SK-N-DZ (cell line): ENCODE measurements at places on chromosomes 2 and 18.

DNA sequence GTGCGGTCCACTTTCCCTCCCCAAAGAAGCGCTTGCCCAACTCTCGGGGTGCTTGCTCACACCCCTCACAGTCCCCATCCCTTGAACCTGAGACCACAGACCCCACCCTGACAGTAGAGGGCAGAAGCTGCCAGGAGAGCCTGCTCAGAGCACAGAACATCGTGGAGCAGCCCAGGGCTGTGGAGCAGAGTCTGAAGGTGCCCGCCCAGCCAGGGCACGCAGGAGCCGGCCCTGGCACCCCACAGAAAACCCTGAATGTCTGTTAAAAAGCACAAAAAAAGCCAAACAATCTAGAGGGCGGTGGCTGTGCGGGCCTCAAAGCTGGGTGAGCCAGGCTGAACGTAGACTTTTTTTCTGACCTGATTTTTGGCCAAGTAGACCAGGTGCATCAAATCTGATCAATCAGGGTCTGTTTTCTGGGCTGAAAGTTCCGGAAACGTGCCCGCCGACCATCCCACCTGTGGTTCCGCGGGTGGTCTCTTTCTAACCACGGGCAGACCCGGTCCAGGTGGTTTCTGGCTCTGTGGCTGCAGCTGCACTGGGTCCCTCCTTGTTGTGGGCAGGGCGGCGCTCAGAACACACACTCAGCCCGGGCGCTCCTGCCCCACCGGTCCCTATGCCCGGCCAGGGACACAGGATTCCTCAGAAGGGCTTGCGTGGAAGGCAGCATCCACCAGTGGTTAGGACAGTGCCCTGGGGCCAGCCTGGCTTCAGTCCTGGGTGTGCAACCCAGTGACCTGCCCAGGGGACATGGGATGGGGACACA lies 66.3 kb downstream of the SLC66A2 start:
- DNase-seq, result no peak

- peak; percentile 12 for DNase-seq
These were observed 98.2 kb downstream of the PDCL3 start for GRCh38 chr2:100660851-100661584.

GRCh38 chr2:65367524-65367923 lies 64.9 kb downstream of the SPRED2 start:
- no peak for DNase-seq

DNA sequence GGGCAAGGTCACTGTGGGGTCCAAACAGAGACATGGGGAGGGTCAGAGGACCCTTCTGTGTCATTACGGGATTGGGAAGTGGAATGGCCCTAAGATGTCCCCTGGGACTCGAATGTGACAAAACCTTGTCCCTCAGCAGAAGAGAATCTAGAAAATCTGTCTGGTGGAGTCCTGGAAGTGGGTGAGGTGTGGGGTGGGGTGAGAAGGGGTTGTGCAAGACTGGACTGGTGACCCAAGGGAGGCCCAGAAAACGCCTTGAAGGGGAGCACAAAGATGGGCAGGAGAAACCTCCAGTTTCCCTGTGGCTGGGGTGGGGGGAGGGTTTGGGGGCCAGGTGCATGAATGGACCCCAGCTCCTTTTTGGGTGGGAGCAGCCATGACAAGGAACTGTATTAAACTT lies 79.6 kb downstream of the TCF7L1 start:
- DNase-seq, result no peak

DNA sequence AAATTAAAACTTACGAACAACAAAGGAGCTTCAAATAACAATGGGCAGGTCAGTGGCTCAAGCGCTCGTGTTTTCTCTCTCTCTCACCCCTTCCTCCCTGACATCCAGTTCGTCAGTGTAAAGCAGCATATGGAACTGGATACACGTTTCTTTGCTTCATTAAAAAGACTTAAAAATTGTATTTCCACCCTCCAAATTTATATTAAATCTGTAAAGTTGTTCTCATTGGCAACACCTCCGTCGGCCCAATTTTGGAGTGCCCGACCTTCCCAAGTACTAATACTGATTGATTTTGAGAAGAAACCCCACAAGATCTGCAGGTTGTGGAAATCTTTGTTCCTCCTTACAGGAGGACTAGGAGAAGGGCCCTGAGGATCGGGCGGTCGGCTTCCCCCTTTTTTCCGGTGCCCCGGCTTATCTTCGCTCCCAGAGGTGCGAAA lies 2.2 kb downstream of the TBR1 start:
- no peak for DNase-seq

DNA sequence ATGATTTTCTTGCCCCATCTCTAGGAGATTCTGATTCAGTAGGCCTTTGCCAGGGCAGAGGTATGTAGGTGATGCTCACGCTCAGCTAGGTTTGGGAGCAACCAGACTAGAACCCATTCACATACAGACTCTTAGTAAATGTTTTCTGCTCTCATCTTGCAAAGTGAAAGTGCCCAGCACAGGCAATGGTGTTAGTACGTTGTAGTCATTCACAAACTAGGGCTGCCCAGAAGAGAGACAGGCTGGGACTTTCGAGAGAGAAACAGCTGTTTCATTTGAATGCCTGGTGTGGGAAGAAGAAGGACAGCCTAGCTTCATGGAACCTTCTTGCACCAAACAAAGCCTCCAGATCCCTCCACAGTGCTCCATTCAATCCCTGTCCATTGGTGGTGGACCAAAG lies 19.4 kb downstream of the DDX18 start:
- no peak for DNase-seq

GRCh38 chr18:43758734-43759133 lies 481.4 kb upstream of the SYT4 start:
- no peak for DNase-seq

DNA sequence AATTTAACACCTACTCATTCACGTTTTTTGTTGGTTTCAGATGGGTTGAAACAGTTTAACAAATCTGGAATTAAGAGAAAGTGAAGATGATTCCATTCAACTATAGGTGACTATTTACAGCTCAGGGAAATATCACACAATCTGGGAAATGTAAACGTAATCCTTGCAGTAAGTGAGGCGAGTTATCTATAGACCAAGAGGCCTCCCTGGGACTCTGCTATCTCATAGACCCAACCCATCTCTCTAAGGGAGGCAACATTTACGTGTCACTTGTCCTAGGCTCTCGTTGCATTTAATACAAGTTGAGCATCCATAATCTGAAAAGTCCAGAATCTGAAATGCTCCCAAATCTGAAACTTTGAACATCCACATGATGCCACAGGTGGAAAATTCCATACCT lies 2.0 kb upstream of the MOB4 start:
- no peak for DNase-seq

- no peak for DNase-seq
These were observed 771.5 kb downstream of the GALR1 start for GRCh38 chr18:78021196-78021595.

DNA sequence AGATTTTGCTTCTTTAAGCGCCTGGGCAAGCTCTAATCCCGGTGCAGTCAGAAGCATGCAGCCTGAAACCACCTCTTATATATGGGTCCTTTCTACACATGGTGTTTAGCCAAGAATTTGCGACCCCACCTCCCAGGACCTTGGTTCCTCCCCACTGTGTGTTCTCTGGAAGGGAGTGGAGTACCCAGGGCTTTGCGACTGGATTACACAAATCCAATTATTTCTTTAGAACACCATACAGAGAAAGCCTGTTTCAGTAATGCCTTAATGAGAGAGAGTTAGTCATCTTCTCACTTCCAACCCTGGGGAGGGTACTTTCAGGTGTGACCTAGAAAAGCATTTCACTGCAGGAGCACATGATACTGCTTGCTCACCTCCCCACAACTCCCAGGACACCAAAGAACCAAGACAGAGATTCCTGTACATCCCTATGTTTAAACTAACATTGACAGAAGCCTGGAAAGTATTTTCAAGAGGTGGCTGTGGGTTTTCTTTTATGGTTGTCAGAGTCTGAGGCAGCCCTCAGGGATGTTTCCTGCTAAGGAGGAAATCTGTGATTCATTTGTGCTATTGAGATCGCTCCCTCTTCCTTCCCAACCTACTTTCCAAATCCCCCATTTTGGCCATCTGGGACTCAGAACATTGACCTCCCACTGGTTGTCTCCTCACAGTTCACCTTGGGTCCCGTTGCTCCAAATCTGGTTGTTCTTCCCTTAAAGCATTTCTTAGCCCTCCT lies at the start of gene CAPN14:
Gene CAPN14, minus strand, starts transcription at position 51 of the 736 bp plus-strand sequence. CDS start 12,068 bp downstream, outside the sequence.
- DNase-seq, result no peak

- DNase-seq, result no peak
These were observed 489.5 kb downstream of the IRS1 start for GRCh38 chr2:226310146-226310545.

DNA sequence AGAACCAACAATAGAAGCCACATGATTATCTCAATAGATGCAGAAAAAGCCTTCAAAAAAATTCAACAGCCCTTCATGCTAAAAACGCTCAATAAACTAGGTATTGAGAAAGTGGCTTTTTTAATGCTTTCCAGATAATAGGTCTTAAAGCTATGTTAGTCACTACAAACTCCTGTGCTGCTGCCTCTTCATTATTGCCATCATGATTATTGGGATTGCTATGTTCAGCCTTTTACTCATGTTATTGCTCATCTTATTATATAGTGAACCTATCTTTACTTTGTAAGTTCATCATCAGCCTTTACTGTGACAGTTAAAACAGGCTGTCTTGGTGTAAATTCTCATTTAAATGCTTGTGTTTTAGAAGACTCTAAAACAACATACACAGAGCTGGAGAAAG lies 1557.2 kb upstream of the ZEB2 start:
- DNase-seq, result no peak

- DNase-seq, result no peak
These were observed 3.2 kb downstream of the CYS1 start for GRCh38 chr2:10076988-10077527.

GRCh38 chr2:118013221-118013723 lies 598 bp downstream of the CCDC93 start:
- DNase-seq, result no peak

- DNase-seq, result no peak
These were observed 620.6 kb downstream of the GALR1 start for GRCh38 chr18:77870199-77870598.

DNA sequence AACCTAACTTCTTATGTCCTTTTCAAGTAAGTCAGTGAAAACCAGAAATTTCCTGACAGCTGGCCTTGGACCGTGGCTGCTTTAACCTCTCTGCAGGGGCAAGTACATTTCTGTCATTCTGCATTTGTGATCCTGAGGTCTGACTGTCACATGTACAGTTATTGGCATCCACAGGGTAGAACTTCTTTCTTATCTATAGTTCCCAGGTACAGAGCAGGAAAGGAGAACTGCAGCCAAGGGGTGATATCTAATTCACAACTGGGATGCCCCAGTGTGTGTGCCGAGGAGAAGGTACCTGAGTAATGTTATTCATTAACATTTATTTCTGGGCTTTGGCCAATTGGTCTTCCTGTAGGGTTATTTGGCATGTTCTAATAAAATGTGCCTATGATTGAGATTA lies 468.9 kb downstream of the PARD3B start:
- no peak for DNase-seq

GRCh38 chr18:55869556-55870501 lies 281.8 kb upstream of the TCF4 start:
- DNase-seq, result no peak

DNA sequence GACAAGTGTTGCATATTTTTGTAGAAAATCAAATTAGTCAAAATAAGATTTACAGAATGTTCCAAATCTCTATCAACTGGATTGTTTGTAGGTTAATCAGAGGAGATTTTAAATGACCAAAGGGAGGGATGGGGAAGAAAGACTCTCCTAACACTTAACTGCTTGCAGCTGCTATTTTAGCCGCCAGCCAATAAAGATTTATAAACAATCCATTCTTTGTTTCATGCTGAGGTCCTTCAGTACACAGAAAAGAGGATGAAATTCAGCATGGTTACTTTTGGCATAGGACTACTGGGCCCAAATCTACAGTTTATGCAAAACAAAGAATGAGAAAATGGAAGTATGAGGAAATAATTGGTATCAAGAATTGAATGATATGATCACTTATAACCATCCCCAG lies 86.4 kb upstream of the FN1 start:
- DNase-seq, result no peak

GRCh38 chr2:84477886-84478285 lies 18.8 kb upstream of the SUCLG1 start:
- no peak for DNase-seq

DNA sequence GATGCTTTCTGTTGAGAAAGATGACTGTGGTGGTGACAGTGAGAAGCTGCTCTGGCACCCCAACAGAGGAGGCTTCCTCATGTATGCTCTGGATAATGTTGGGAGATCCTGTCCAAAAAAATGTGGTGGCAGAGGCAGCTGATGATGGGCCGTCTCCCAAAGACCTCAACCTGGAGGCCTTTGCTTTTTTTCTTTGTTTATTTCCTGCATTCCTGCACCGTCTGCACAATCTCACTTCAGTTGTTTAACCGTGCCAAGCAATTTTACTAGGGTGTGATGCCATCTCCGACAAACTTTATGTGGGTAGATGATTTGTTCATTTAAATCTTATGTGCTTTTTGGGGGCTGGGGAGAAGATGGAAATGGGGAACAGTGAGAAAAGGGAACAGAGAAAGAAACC lies 62.2 kb upstream of the IGFBP5 start:
- DNase-seq, result no peak

GRCh38 chr18:28091197-28091596 lies 85.7 kb downstream of the CDH2 start:
- DNase-seq, result no peak

DNA sequence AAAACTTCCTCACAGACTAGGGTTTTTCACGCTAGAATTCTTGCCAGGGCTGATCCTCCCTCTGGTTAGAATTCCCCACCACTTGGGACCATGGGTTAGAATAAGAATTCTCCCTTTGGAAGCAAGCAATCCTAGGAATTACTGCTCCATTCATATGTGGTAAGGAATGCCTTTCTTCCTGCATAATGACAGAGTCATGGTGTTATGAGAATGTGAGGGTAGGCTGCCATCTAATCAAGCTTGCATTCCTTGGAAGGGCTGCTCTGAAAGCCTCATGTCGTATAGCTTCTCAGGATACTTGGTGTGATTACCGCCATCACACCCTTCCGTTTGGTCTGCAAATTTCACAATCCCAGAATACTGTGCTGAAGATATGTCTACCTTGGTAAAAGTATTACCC lies 1282.4 kb upstream of the PIK3C3 start:
- DNase-seq, result no peak

DNA sequence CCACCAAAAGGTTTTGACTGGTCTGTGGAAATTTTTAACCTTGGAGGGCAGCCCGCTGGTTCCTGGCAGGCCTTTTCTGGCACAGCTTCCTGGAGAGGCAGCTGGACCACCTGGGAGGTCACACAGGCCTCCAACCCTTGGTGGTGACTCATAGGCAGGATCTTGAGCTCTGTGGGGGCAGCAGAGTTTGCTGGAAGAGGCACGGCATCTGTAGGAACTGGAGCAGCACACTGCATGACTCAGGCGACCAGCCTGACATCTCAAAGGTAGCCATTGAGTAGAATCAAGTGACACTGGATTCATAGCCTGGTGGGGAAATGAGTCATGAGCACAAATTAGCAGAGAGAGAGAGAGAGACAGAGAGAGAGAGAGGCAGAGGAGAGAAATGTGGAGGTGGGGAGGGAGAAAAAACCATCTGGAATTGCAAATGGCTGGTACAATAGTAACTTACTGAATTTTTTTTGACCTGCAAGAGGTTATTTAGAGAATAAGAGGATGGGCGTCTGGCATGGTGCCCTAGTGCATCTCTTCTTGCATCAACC lies 57.4 kb downstream of the TRPM8 start:
- DNase-seq, result no peak

- no peak for DNase-seq
These were observed 32.1 kb upstream of the INSIG2 start for GRCh38 chr2:118056165-118056534.
